ENCODE measurements at places on chromosomes 12 and 14.
A peak's percentile ranks its signal among the peaks of the same experiment; 100 is the strongest.

- no peak for DNase-seq
Observed at GRCh38 chr12:108133482-108133881, 4.4 kb downstream of the WSCD2 start.

DNA sequence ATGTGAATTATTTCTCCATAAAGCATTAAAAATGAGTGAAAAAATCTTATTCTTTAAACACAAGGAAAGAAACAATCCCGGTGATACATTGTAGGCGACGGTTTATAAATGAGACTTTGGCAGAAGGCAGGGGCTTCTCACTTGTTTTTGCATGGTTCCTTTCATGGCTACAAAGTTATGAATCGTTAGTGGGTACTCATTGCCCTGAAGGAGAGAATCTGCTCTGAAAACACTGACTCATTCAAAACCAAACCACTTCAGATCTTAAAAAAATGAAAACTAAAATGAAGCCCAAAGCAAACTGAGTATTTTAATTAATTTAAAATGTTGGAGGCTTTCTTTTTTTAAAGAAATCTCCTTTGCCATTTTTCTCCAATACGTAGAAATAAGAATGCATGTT, 41.4 kb upstream of the AMIGO2 start:
- no peak for DNase-seq

DNA sequence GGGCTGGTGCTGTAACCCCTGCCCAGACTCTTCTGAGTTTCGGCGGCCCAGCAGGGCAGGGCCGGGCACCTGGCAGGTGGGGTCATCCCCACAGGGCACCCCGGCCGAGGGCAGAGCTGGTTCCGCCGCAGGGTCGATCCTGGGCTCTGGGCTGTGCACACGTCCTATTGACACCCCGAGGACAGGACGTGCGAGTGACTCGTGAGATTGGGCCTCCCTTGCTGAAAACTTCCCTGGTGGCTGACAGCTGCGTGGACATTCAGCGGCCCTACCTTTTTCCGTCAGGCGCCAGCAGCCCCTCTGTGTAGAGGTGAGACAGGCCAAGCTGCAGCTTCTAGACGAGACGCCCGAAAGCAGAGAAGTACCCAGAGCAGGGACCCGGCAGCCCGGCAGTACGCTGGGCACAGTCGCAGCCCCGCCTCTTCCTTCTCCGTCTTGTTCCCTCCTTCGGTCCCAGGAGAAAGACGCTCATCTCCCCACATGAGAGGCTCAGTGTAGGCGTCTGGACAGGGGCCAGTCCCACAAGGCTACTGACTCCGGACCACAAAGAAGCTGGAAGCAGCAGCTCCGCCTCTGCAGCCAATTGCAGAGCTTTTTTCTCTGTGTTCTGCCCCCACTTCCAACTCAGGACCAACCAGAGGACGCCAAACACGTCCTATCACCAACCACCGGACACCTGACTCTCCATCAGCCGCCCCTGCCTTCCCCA, at the start of gene LRCOL1:
TSS of gene LRCOL1 (minus strand) at position 532 of the 709 bp plus-strand sequence. CDS start 4,331 bp downstream, outside the sequence.
- no peak for DNase-seq

GRCh38 chr14:73814153-73814552, 37.5 kb upstream of the PTGR2 start:
- DNase-seq: no peak

- DNase-seq: peak; percentile 51
Observed at GRCh38 chr14:51901475-51902024, 41.1 kb downstream of the GNG2 start.

- peak; percentile 37 for DNase-seq
Observed at GRCh38 chr12:62640910-62641448, 174.4 kb downstream of the MON2 start.

DNA sequence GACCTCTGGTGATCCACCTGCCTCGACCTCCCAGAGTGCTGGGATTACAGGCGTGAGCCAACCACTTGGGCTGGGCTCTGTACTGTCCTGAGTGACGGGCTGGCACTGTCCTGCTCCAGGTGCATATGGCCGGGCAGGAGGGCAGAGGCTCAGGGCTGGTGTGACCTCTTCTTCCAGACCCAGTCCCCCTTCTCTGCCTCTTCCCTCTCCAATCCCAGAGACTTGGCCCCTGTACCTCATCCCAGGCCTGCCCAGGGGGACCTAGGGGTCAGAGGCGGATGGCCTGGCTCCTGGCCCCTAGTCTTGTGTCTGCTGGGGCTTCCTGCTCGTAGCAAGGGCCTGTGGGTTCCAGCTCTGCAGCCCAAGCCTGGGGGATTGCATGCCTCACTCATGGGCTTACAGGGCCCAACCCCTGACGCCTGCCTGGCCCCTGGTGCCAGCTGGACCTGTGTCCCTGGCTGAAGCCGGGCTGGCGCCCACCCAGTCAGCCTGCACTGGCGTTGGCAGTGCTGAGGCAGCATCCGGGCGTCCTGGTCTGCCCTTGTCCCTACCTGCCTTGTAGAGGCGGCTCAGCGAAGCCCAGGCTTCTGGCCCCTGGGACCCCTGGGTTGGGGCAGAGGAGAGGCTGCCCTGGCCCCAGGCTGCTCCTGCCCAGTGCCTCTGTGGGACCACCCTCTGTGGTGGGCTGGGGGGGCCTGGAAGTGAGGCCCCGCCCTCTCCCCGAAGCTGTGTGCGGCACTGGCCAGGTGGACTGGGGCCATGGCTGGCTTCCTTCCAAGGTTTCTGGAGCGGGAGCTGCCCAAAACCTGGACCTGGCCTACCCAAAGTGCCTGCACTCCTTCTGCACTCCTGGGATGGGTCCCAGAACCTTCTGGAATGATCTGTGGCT, 4.3 kb downstream of the TEDC1 start:
- peak; percentile 28 for DNase-seq

GRCh38 chr14:60175255-60175902, 10.2 kb upstream of the DHRS7 start:
- no peak for DNase-seq

GRCh38 chr14:100320157-100320856, 2.8 kb upstream of the SLC25A47 start:
- no peak for DNase-seq

DNA sequence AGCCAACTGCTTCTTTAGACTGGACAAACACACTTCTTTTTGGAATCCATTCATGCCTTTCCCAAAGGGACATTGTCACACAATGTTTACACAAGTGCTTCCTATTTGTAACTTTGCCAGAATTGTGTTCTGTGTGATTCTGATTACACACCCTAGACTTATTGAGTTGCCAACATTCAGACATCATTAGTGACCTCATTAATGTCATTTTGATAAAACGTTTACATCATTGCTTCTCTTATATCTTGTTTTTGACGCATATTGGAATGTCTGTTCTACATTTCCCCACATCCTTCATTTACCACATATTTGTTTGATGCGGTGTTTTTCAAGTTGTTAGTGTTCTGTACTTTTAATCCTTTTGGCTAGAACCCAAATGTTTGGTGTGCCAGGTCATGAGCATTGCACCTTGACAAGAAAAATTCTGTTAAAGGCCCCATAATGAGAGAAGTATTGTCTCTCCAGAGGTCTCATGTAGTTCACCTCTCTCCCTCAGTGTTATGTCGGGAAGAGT, 305.5 kb downstream of the AEBP2 start:
- DNase-seq: no peak

DNA sequence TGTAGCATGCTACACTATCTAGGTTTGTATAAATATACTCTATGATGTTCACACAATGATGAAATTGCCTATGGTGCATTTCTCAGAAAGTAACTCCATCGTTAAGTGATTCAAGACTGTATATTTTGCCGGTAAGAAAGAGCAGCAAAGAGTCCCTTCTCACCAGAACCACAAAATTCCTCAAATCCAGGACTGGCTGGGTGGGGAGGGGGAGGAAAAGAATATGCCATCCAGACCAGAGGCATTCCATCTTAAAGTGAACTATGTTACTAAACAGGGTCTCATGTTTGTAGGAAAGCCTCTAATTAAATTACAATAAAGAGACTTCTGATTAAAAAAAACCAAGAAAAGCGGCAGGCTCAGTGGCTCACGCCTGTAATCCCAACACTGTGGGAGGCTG, 11.5 kb downstream of the UBE2N start:
- DNase-seq: no peak

- DNase-seq: no peak
Observed at GRCh38 chr12:114672817-114673168, 11.2 kb downstream of the TBX3 start.

- DNase-seq: no peak
Observed at GRCh38 chr14:60254176-60254575, 5.2 kb downstream of the PPM1A start.

DNA sequence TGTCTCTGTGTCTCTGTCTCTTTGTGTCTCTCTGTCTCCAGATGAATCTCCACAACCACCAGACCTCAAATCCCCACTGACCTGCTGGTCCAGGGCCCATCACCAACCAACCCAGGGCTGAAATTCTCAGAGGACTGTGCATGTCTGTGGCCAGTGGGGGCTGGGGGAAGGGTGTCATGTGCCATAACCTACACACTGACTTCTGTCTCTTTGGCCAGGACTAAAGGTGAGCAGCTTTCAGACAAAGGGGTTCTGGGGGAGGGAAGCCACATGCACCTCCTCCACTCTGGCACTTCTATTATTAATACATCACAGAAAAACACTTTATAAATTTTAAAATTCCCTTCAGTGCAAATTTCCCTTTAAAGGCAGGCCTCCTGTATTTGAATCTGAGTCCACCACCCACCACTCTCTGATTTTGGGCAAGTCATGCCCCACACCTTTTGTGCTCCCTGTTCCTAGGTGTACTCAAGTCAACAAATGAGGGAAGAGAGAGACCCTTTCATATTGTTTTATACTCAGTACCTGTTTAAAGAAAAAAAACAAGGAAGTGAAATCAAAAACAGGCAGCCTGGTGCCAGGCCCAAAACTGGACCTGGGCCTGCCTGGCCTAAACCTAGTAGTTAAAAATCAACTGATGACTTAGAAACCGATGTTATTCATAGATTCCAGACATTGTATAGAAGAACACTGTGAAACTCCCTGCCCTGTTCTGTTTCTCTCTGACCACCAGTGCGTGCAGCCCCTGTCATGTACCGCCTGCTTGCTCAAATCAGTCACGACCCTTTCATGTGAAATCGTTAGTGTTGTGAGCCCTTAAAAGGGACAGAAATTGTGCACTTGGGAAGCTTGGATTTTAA, 80.2 kb downstream of the TUNAR start:
- no peak for DNase-seq

DNA sequence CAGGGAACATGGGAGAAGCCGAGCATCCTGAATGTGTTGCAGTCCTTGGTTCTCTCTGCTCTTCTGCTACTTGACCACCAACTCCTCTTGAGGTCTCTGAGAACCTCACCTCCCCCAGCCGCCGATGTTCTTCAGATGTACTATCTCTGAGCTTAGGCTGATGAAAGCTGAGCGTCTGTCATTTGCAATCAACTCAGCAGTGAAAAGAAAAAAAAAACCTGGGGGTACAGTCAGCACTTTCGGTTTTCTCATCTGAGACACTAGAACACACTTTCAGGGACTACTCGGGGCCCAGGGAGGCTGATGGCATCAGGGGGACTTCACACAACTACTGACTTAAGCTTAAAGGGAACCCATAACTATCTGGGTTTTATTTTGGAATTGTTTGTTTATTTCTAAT, 9.6 kb upstream of the FLVCR2 start:
- DNase-seq: no peak

GRCh38 chr14:73973497-73973896, 23.4 kb downstream of the COQ6 start:
- no peak for DNase-seq

DNA sequence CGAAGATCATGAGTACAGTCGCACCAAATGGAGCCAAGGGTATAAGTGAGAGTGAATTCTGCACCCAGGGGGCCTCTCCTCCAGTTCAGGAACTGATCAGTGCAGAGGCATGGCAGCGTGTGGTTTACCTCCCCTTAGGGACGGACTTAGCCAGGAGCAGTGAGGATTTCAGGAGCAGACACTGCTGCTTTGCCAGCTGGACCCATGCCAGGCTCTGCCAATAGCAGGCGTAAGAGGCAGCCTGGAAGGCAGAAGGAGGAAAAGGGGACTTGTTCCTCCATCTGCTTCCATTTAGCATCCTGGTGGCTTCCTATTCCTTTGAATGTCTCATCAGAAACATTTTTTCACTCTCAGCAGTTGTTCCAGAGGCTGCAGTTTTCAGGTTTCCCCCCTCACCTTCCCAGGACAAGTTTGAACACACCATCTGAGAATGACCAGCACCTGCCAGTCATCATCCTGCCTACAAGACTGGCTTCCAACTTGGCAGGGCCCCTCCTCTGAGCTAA, 137.0 kb upstream of the LMNTD1 start:
- DNase-seq: no peak

- no peak for DNase-seq
Observed at GRCh38 chr12:6262623-6263022, 47.9 kb upstream of the PLEKHG6 start.

Data from CD4-positive, alpha-beta T cell treated with Interleukin-17A for 1 hour (primary cell).